ENCODE measurements at places on chromosomes 7 and 10.

- no peak for DNase-seq
Observed at GRCh38 chr10:3023892-3024291, 43.5 kb upstream of the PFKP start.

GRCh38 chr7:7795203-7795602 is 76.8 kb upstream of the RPA3 start:
- DNase-seq: no peak

DNA sequence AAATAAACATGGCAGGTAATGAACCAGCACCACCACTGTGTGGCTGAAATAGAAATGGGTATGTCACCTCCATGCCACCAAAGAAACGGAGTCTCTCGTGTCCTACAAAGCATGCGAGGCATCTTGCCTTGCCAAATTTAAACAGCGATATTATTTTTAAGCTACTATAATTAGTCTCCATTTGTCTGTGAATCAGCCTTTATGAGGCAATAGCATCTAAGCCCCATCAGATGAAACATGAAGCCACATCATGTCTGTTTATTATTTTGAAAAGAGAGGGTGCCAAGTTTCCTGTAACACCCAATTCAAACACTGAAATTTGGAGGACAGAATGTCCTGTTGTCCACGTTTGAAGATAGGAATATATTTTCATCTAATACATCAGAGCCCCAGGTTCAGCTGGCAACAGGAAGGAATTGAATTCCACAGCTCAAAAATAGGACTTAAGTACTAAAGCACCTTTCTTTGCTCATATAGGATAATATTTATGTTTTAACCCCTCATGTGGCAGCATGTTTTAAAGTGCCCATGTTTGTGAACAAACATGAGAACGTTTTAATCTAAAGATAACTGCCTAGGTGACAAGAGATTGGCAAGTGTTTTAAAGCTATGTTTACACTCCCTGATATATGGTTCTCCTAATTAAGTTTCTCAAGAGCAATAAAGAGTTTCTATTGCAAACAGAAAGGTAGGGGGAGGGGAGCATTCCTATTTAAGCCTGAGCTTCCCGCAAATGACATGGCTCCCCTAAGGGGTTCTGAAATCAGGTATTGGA is 86.8 kb downstream of the SORBS1 start:
- DNase-seq: no peak

GRCh38 chr10:77943121-77943901 is 16.8 kb upstream of the DLG5 start:
- no peak for DNase-seq

DNA sequence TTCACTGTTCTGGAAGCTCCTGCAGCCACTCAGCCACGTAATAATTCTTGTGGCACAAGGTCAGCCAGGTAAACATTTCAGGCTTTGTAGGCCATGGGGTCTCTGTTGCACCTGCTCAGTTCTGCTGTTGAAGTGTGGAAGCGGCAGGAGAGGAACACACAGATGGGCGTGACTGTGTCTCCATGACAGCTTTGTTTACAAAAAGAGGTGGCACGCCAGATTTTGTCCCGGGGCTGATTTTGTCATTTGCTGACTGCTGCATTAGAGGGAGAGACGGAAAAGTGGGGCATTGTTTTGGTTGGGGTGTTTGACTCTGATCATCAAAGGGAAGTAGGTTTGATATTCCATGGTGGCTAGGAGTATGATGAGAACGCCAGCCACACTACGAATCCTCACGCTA is 103.1 kb downstream of the PRKAG2 start:
- no peak for DNase-seq

DNA sequence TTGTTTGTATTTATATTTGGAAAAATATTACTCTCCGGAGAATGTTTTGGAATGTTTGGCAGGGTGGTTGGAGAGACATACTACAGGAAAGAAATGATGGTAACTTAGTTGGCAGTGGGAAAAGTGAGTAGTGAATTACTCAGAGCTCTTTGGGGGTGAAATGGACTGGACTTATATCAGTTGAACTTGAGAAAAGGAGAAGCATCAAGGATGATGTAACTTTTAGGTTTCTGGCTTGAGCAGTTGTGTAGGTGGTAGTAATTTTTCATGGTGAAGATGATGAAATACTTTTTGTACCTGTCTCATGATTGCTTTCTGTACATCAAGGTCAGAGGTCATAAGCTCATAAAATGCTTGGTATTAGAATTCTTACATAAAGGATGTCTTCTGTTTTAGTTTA is 617.2 kb downstream of the AUTS2 start:
- no peak for DNase-seq

GRCh38 chr10:22034333-22034732 is 30.8 kb upstream of the DNAJC1 start:
- no peak for DNase-seq

- no peak for DNase-seq
Observed at GRCh38 chr10:25026463-25026862, 10.1 kb downstream of the THNSL1 start.

DNA sequence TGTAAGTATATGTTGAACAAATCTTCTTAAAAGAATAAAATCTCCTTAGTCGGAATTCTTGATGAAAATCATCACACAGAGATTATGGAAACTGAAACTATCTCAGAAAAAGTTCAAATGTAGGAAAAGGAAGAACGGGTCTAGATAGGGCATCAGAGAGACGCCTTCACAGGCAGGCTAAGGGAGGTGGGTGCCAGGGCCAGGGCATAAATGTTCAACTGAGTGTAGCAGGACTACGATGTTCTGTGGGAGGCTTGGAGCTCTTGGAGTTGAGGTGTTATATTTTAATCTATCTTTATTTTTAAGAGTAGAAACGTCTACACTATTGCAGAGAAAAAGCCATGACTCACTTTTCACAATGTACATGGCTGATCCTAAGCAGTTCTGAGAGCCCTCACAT is 101.2 kb downstream of the RSU1 start:
- no peak for DNase-seq

DNA sequence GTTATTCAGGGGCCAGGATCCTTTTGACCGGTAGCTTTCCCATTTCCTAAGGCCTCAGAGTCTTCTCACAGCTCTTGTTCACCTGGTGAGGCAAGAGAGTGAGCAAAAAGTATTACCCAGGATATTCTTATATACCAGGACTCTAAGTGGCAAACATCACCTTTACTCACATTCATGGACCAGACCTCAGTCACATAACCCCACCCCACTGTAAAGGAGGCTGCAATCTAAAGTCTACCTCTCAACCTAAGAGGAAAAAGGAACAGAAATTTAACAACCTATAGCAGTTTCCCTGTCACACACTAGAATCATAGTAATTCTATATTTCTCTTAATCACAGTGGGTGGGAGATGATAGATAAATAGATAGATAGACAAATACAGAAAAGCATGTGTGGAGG is 176.0 kb upstream of the PTPRZ1 start:
- no peak for DNase-seq

DNA sequence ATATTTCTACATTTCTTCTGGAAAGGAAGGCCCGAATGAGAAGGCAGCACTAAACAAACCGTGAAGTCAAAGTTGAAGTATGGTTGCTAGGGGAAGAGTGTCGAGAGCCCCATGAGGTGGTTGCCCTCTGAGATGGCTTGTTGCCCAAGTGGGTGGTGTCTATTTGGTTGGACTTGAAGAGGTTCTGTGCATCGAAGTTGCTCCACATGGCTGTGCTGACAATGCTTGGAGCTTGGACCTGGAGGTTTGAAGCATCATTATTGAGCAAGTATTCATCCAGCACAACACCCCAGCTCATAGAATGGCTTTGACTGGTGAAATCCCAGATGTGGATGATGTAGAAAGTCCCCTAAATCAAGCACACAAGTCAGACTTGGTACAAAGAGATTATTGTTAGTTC is 165.2 kb upstream of the CDCA7L start:
- no peak for DNase-seq

DNA sequence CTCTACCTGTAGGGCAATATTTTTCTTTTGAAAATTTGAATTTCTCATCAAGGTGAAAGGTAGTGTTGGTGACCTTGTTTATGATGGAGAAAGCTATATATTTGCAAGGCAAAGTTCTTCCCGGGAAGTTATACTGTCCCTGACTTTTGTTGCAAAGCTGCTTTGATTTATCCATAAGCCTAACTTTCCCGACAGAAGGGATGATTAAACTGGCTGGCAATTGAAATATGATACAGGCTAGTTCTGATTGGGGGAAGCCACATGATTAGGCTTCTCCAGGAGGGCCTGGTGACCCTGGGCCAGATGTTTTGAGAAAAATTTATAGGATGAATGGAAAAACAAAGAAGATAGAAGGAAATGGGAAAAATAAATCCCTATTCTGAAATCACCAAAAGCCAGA is 215.5 kb downstream of the ACTR3B start:
- no peak for DNase-seq

DNA sequence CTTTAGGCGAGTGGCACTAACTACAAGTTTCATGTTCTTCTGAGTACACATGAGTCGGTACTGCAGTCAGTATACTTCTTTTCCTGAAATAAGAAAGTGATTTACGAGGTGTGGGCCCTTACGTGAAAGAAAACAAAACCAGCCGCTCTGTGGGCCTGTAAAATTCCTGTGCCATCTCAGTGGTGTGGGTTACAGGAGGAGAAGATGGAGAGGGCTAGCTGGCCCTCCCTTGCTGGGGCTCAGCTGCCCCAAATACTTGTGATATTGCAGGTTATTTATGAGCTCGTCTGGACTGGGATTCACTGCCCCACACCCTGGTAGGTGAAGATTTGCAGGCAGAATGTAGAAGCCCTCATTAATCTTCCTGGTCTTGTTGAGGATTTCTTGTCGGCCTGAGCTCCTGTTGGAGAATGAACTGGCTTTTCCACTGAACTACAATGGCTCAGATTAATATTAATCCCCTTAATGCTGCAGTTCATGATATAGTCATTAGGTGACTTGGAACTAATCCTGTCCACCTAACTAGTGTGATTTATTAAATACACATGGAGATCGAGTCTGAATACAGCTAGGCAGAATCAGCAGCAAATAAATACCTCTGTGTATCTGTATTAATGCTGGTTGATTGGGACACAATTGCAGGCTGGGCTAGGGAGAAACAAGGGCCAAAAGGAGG is 68.0 kb downstream of the GBF1 start:
- no peak for DNase-seq

DNA sequence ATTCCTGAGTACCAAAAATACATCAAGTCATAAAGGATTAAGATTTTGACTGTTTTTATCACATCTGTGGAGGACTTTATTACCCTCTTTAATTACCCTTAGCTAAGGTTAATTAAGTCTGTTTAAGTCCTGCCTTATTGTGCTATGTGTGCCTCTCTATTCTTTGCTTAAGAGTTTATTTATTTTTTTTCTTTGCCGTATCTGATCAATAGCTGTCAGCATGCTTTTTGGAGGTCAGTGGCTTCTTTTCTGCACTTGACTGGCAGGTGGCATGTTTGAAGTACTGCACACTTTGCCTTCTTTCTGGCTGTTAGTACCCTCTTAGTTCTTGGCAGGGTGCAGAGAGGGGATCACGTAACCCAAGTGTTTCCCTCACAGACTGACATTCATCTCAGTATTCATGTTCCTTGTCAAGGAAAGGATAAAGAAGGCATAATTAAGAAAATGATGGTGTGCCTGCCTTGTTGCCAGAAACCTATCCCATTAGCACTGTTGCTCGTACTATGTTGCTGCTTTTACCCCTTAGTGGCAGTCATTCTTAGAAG is 225.8 kb downstream of the EXOC4 start:
- no peak for DNase-seq

GRCh38 chr10:4070184-4070583 is 285.2 kb upstream of the KLF6 start:
- no peak for DNase-seq

DNA sequence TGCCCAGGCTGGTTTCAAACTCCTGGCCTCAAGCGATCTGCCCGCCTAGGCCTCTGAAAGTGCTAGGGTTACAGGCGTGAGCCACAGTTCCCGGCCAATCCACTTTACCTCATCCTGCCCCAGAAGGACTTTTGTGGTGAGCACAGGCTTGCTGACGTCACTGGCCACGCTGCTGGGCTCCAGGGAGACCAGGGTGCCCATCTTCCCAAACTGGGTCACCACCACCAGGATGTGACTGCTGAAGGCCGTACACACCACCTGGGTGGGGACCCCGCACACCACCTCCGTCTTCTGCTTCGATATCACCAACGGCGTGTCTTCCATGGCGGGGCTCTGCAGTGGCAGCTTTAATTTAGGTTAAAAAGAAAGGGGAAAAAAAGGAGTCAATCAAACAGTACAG is 816 bp downstream of the PSMG3 start:
- no peak for DNase-seq

DNA sequence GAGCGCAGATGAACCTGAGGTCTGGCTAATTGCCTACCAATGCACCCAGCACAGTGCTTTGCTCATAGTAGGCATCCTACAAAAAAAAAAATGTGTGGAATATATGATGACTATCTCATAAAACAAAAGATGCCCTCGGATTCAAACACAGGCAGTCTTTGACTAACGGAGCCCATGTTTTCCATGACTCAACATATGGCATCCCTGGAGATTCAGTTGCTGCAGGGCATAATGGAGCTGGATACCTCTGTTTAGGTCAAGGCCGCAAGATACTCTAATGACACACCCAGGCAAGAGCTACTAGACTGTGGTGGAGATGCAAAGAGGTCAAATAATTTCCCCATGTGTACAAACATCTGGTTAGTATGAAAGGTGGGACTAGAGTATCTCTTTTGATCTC is 16.3 kb downstream of the CUBN start:
- no peak for DNase-seq

GRCh38 chr7:54560723-54561122 is 18.5 kb downstream of the VSTM2A start:
- DNase-seq: no peak

- DNase-seq: no peak
Observed at GRCh38 chr10:29590915-29591650, 43.7 kb downstream of the SVIL start.

DNA sequence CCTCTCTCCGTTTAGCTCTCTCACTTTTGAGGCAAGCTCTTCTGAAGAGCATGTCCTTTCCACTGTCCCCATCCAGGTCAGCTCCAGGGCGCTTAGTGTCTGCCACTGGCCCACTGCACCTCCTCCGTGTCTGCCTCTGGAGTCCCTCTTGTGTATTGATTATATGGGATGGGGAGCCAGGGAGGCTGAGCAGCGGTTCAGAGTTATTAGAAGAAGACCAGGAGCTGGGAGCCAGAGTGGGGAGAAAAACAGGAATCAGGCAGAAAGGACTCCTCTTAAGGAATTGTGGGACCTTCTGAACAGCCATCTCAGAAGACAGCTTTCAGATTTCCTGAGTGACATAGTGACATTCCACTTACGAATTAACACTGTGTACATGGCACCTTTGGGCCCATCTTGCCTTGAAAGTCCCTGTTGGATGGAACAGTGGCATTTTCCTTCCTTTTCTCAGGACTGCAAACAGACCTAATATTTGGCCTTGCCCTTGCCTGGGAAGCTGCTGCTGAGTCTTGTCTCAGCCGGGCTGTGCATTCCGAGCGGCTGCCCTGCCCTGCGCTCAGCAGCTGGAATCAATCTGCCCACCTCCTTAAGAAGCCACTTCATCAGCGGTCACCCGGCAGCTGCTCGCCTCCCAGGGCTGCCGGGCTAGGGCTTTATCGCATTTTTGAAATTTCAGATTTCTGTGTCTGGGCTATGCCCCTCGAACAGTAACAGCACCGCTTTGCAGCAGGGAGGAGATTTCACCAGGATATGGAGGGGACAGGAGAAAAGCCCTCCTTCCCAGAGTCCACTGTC is 81.1 kb upstream of the PRKG1 start:
- no peak for DNase-seq

- DNase-seq: no peak
Observed at GRCh38 chr7:100951888-100952560, 2.7 kb downstream of the MUC3A start.
